HS-5 (cell line): ENCODE measurements at places on chromosomes 12 and 14.

DNA sequence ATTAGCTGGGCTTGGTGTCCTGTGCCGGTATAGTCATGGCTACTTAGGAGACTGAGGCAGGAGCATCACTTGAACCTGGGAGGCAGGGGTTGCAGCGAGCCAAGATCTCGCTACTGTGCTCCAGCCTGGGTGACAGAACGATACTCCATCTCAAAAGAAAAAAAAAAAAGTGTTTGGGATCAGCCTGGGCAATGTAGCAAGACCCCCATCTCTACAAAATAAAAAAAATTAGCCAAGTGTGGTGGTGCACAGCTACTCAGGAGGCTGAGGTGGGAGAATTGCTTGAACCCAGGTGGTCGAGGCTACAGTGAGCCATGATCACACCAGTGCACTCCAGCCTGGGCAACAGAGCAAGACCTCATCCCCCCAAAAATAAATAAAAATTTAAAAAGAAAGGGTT is 47.6 kb downstream of the PHETA1 start:
- no peak for DNase-seq

DNA sequence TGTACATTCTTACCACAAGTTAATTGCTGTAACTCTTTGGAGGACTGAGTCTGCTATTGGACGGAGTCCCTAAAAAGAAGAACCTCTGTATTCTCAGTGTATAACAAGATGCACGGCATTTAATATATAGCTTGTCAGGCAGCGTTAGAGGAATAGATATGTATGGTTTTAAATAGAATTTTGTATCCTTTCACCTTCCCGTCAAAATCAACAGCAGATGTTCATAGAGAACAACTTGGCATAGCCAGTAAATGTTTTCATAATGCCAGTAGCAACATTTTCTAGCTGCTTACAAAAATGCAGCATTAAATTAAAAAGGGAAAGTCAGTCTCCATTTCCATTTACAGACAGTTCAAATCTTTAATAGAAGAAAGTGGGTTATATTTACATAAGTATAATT is 6.8 kb downstream of the SCYL2 start:
- DNase-seq = no peak

DNA sequence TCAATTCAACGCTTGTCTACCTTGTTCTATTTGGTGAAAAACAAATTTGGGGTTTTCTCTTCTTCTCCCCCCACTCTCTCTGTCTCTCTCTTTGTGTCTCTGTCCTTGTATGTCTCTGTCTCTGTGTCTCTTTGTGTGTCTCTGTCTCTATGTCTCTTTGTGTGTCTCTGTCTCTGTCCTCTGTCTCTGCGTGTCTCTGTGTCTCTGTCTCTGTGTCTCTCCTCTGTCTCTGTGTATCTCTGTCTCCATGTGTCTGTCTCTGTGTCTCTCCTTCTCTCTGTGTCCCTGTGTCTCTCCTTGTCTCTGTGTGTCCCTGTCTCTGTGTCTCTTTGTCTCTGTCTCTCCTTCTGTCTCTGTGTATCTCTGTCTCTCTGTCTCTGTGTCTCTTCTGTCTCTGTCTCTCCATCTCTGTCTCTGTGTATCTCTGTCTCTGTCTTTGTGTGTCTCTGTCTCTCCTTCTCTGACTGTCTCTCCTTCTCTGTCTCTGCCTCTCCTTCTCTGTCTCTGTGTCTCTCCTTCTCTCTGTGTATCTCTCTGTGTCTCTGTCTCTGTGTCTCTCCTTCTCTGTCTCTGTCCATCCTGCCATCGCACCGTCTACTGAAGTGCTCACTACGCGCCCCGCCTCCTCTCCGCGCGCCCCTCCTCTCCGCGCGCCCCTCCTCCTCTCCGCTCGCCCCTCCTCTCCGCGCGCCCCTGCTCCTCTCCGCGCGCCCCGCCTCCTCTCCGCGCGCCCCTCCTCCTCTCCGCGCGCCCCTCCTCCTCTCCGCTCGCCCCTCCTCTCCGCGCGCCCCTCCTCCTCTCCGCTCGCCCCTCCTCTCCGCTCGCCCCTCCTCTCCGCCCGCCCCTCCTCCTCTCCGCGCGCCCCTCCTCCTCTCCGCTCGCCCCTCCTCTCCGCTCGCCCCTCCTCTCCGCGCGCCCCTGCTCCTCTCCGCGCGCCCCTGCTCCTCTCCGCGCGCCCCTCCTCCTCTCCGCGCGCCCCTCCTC is 12.8 kb downstream of the LRCOL1 start:
- DNase-seq = no peak

- DNase-seq = no peak
Observed at GRCh38 chr14:30159374-30159773, 231.7 kb upstream of the PRKD1 start.

- no peak for DNase-seq
Observed at GRCh38 chr14:95409477-95410272, 90.0 kb upstream of the CLMN start.
